Activated CD8-positive, alpha-beta T cell treated with anti-CD3 and anti-CD28 coated beads, Interleukin-2, amount 10 ng/mL, durations not matched to agents 7 days and 5 days (primary cell): ENCODE measurements at places on chromosomes 1 and 21. TPM values are rescaled to one million over a fixed set of nuclear protein-coding genes. Genes with fewer than 3 reads are reported as not detected.

DNA sequence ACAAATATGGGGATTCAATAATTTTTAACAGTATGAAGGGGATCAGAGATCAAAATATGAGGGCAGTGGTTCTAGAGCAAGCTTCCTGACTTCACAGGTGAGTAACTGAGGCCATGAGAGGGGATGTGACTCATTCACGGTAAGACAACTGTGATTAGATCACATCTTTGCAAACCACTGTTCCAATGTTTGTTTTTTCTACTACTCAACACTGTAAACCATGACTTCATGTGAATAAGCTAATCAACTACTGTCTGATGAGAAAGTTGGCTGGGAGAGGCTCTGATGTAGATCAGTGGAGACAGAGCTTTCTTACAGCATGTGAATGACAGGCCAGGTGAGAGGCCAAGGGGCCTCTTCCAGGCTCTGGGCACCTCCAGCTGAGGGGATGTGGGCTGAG lies 84.7 kb downstream of the BRINP2 start:
- H3K4me1 ChIP-seq, result no peaks in the 10 kb centered on the region
- H3K27ac ChIP-seq, result no peak overlapping the region
- DNase-seq, result no peak
- no peaks in the 10 kb centered on the region for H3K27me3 ChIP-seq
- no peaks in the 10 kb centered on the region for H3K36me3 ChIP-seq
- no peak overlapping the region for H3K4me3 ChIP-seq

GRCh38 chr1:109642626-109643025 lies 13.3 kb upstream of the GSTM4 start:
- H3K27ac ChIP-seq, result no peak overlapping the region
- H3K4me1 ChIP-seq, result peaks cover 18% of the 10 kb centered on the region
- DNase-seq, result no peak
- peaks cover 8% of the 10 kb centered on the region for H3K27me3 ChIP-seq

- peaks cover 35% of the 10 kb centered on the region for H3K4me1 ChIP-seq
- H3K27ac ChIP-seq, result peak overlapping the region; percentile 55
- H3K4me3 ChIP-seq, result no peak overlapping the region
These were observed 22.8 kb upstream of the RGS1 start for GRCh38 chr1:192552760-192553191.

GRCh38 chr1:3174487-3175247 lies 105.7 kb downstream of the PRDM16 start:
- H3K27me3 ChIP-seq, result peaks cover 4% of the 10 kb centered on the region
- H3K27ac ChIP-seq, result no peak overlapping the region
- no peaks in the 10 kb centered on the region for H3K36me3 ChIP-seq
- no peak for DNase-seq
- no peaks in the 10 kb centered on the region for H3K4me1 ChIP-seq

DNA sequence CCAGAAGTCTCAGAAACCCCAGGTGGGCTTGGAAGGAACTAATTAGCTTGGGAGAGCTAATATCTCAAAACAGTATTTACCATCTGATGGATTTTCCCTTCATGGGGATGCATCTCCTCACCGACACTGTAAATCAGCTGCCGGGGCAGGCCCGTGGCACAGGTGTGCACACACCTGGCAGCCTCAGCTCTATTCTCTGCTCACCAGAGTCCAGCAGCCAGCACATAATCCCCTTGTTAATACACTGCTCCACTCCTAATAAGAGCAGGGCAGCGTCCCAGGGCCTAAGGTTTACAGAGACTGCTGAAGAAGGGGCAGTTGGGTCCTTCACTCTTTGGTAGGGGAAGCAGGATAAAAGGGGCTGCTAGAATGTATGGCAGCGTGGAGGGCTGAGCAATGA lies 200.0 kb downstream of the TOMM20 start:
- peaks cover 75% of the 10 kb centered on the region for H3K4me1 ChIP-seq
- no peaks in the 10 kb centered on the region for H3K36me3 ChIP-seq
- peak overlapping the region; percentile 90 for H3K27ac ChIP-seq
- no peak overlapping the region for H3K4me3 ChIP-seq
- DNase-seq, result no peak

Gene RNU1-4
- total RNA-seq, result 2,232 TPM
